Uterine smooth muscle cell (primary cell): ENCODE measurements at places on chromosomes 2 and 18. TPM values are rescaled to one million over a fixed set of nuclear protein-coding genes. Genes with fewer than 3 reads are reported as not detected.

Gene AGXT
- under 0.01 TPM in 1 of 2 replicates, not detected in the other for total RNA-seq

Gene ID2
- total RNA-seq: 94.4 and 118 TPM in 2 replicates

Gene SMYD5
- total RNA-seq: 21.2 and 27.9 TPM in 2 replicates

Gene STAMBP
- 22.1 and 23.0 TPM in 2 replicates for total RNA-seq

Gene AQP12A
- total RNA-seq: not detected in 2 replicates

Gene M1AP
- total RNA-seq: under 0.01 and 0.12 TPM in 2 replicates

Gene KCNE4
- total RNA-seq: 12.6 and 13.9 TPM in 2 replicates

Gene SERPINB7
- total RNA-seq: 79.4 and 136 TPM in 2 replicates

Gene UGT1A4
- not detected in 2 replicates for total RNA-seq

Gene PAX8
- 0.12 and 0.89 TPM in 2 replicates for total RNA-seq

Gene TUBB8B
- not detected in 2 replicates for total RNA-seq

Gene UGT1A3
- not detected in 2 replicates for total RNA-seq

Gene UGT1A1
- not detected in 2 replicates for total RNA-seq

Gene ANKRD62
- total RNA-seq: not detected in 2 replicates

Gene GDF7
- total RNA-seq: 4.0 and 4.1 TPM in 2 replicates

Gene IL36G
- total RNA-seq: not detected in 2 replicates

Gene SULT1C2
- total RNA-seq: 0.33 and 0.62 TPM in 2 replicates
